Nephron progenitor cell (in vitro differentiated cells): ENCODE measurements at places on chromosomes 3 and 15.

- DNase-seq = no peak
These were observed 1038.6 kb downstream of the TUSC7 start for GRCh38 chr3:117748131-117748530.

GRCh38 chr15:62809968-62810260, 232.6 kb upstream of the TPM1 start:
- no peak for DNase-seq

DNA sequence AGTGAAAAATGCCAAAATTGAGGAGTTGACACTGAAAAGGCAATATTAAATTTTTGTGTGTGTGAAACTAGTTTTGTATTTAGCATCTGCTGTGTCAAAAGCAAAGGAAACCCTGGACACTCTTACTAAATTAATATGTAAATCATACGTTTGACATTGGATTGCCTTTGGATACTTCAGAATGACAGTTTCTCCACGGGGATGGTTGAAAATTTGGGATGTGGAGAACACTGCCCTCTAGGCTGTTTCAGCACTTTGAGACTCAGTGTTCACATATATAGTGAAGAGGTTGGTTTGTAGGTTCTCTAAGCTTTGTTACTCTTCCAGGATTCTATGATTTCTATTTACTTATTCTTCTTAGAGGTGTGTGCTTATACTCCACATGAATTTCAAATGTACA, 3.0 kb downstream of the ROBO2 start:
- no peak for DNase-seq

DNA sequence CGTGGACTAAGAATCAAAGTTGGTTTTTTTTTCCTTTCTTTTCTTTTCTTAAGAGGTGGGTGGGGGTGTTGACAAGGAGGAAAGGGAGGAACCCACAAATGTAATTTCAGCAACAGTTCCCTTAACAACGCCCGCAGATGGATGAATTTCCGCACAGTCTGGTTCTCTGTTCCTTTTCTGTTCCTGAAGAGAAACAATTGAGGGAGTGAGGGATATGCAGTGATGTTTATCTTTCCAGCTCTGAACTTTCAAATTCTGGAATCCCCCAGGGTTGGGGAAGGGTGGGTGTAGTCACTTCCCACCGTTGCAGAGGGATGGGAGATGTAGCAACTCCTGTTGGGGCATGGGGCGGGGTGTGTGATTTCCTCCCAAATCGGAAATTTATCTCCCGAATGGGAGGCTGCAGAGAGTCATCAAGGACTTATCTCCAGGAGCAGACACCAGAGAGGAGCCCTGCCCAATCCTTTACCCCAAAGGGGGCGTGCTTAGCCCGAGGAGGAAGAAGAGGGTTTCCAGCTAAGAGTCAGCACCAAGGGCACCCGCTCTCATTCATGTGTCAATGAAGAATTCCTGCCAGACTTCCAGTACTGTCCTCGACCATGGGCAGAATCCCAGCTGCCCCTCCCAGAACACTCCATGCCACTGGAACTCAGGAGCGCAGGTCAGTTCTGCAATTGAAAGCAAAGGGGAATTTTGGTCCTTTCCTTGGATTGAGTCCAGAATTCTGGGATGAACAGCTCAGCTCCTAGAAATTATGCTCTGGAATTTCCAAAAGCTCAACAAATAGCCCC, 35.0 kb upstream of the CFAP161 start:
- DNase-seq = no peak

GRCh38 chr3:38986901-38987300, 64.8 kb downstream of the SCN11A start:
- DNase-seq = no peak

DNA sequence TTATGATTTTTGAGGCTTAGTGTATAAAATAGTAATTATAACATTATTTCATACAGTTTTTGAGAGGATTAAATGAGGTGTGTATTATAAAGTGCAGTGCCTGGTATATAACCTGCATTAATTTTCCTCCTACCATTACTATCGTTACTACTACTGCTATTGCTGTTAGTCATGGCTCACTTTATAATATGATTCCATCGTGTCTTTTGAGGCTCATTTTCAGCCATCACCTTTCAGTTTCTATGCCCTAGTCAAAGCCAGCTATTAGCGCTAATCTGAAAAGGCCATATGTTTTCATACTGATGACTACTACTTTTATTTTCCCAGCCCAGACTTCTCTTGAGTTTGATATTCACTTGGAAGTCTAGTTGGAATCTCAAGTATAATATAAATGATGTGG, 5.5 kb downstream of the MEF2A start:
- DNase-seq = no peak

GRCh38 chr3:15071699-15072098, 6.6 kb upstream of the MRPS25 start:
- no peak for DNase-seq

DNA sequence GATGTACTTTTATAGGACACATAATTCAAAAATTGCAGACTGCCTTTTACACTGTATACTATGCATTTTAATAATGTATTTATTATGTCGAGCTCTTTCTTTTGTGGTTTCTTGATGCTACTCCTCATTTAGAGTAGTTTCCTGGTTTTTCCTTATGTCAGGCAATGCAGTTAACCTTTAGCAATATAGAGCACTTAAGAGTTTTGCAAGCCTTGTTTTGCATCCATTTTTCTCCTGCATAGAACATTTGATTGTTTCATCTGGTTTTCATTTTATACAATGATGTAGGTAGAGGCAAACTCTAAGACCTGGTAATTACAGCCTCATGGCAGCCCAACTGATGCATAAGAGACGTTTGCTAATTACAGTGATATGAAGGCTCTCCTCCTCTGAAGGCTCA, 86.3 kb downstream of the PDZRN3 start:
- no peak for DNase-seq
